Activated naive CD4-positive, alpha-beta T cell treated with anti-CD3 and anti-CD28 coated beads for 36 hours (primary cell): ENCODE measurements at places on chromosomes 2 and 18.

- no peak for DNase-seq
Observed at GRCh38 chr2:104504331-104505073, 349.4 kb upstream of the POU3F3 start.

- no peak for DNase-seq
Observed at GRCh38 chr2:48339451-48339850, 190.5 kb upstream of the STON1 start.

DNA sequence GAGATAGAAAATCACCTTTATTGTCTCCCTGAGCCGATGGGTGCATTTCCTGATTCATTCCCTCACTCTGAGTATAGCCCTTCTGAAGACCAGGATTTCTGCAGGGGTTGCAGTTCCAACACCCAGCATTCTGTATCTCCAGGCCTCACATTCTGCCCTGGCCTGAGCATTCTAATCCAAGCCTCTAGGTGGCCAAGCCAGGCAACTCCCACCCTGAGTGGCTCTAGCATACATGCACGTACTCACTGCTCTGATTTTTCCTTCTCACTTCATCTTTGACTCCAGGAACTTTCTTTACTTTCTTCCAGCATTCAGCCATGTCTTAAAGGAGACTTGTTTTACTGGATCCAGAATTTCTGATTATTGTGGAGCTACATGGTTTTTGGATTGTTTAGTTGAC lies 100.7 kb upstream of the STK39 start:
- DNase-seq, result peak; percentile 23

- DNase-seq, result no peak
Observed at GRCh38 chr2:240960309-240960970, 38.0 kb upstream of the SNED1 start.

DNA sequence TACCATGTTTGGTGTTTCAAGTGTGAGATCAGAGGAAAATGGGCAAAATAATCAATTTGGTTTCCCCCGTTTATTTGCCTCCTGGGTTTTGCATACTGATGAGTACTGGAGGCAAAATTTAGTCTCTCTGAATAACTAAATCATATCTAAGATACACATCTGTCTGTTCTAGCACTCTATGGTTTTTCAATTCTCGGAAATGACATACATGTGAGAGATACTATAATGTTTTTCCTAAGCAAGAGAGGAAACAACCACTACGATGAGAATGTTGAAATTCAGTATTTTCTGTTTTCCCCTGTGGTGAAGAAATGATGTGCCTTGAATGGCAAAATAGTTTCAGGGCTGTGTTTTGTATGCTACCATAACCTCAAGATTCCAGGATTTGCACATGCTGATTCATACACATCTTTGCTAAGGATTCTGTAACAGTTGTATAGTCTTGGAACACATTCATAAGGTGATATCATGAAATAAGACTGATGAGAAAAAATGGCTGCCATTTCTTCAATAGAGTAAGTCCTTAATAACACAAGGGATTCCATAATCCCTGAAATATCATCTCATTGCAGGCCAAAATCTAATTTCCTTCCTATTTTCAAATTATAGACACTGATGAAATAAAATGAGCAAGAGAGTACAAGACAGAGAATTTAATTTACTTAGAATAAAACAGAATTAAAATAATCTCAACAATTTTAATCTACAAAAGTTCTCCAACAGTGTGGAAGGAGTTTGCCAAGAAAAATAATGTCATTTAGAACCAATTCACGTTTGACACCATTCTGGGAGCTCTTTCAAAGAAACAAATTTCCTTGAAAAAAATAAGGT lies 316.6 kb downstream of the FIGN start:
- DNase-seq, result no peak

DNA sequence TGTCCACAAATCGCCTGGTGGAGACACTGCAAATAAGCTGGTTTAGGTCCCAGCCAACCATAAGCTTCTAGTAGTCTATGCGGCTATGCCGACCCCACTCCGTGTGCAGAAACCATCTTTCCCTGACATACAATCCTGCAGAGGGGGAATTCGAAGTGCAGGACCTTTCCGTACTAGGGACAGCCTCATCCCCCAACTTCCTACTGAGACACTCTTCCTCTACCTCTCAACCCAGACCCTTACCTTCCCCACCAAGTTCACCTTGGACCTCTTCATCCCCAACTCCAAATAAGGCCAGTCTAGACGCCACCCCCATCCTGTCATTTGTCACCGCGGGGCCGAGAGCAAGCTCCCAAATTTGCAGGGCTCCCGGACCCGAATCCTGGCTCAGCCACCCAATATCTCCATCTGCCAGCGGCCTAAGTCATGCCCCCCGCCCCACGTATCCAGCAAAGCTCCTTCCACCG lies 496 bp downstream of the SUCLG1 start:
- DNase-seq, result peak; percentile 39

DNA sequence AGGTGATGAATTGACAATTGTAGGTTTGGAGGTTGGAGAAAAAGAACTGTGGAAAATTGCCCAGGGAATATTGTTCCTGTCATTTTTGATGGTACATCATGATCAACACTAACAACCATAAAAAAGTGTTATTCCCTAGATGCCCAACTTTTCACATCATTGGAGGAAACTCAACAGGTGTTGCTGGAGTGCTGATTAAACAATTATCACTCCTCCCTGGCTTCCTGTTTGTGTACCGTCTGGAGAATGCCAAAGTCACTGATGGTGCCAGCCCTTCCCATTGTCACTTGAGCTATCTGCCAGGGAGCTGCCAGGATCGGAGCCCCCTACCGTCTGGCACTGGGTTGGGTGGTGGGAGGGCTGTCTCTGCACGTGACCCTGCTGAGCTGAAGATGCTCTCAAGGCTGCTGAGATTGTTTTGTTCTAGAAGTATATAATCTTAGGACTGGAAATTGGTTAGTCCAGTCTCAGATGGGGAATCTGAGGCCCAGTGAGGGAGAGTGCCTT lies 156.9 kb downstream of the PRKCE start:
- DNase-seq, result no peak

DNA sequence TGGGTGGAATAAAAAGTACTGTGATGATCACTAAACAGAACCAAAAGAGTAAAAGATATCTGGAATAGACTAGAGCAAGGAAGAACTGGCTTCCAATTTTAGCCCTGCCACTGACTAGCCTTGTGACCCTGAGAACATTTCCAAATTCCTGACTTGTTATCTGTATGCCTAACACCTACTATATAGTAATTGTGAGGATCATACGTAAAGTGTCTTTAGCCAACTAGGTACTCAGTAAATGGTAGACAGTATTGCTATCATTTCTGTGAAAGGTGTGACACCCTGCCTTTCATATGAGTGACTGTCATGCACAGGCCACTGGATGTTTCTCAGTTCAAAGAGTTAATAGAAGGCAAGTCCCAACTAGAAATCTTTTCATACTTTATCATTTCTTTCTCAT lies 29.8 kb downstream of the CYTIP start:
- DNase-seq, result peak; percentile 54
